ENCODE measurements at places on chromosomes 13 and 19. TPM values are rescaled to one million over a fixed set of nuclear protein-coding genes. Genes with fewer than 3 reads are reported as not detected.

DNA sequence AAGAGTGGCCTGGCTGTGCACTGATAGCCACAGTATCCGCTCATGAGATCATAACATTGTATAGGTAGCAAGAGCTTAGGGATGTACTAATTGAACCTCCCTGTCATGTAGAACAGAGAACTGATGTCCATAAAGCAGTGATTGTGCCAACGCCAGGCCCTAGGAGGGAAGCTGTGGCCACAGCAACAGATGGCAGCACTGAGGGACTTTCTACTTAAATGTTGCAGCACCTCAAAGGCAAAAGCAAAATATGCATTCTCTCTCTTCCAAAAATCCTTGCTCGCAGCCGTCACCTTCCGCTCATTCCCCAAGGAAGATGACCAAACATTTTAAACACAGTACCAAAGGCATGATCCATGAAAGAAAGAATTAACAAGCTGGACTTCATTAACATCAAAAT lies 32.3 kb downstream of the COL4A1 start:
- DNase-seq, result no peak

- DNase-seq, result no peak
Observed at GRCh38 chr19:2038284-2039088, 12.6 kb downstream of the MKNK2 start.

DNA sequence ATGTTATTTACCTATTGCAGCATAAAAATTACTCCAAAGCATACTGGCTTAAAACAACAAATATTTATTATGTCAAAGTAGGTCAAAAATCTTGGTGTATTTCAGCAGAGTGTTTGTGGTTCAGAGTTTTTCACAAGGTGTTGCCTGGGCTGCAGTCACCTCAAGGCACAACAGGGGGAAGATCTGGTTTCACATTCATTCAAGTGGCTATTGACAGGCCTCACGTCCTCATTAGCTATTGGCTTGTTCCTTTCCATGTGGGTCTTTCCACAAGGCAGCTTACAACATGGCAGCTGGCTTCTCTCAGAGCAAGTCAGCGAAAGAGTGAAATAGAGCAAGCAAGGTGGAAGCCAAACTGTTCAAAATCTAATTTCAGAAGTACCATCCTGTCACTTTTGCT lies 602.9 kb downstream of the OLFM4 start:
- no peak for DNase-seq

DNA sequence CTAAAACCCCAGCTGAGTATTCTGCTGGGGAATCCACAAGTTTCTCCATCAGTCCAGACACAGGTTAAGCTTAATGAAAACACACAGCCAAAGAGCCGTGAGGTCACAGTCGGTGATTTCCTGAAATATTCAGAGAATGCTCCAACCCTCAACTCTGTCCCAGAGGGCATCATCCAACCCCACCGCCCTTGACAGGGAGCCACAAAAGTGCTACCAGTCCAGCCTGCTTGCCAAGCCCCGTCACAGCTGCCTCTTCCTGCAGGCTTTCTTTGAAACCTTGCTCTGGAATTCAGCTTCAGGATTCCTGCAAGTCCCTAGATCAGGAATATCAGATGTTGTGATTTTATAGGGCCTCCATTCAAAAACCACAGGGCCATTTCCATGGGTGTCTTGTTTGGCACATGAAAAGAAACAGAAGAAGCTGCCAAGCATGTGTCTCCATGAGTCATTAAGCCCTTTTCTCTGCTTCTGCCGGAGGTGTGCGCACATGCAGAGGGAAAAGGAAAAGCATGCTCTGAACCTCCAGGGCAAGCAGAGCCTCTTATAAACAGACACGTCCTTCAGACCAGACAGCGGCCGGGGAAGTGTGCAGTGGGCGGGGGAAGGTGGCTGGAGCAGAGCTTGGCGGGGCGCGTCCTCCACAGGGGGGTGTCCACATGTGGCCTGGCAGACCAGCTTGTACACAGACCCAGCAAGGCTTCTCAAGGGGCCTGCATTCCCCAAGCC lies 164.7 kb downstream of the KATNAL1 start:
- DNase-seq, result no peak

GRCh38 chr19:50793558-50794065 lies 3.4 kb downstream of the ACP4 start:
- no peak for DNase-seq

Gene ADGRE3
- 0.84 TPM for total RNA-seq

DNA sequence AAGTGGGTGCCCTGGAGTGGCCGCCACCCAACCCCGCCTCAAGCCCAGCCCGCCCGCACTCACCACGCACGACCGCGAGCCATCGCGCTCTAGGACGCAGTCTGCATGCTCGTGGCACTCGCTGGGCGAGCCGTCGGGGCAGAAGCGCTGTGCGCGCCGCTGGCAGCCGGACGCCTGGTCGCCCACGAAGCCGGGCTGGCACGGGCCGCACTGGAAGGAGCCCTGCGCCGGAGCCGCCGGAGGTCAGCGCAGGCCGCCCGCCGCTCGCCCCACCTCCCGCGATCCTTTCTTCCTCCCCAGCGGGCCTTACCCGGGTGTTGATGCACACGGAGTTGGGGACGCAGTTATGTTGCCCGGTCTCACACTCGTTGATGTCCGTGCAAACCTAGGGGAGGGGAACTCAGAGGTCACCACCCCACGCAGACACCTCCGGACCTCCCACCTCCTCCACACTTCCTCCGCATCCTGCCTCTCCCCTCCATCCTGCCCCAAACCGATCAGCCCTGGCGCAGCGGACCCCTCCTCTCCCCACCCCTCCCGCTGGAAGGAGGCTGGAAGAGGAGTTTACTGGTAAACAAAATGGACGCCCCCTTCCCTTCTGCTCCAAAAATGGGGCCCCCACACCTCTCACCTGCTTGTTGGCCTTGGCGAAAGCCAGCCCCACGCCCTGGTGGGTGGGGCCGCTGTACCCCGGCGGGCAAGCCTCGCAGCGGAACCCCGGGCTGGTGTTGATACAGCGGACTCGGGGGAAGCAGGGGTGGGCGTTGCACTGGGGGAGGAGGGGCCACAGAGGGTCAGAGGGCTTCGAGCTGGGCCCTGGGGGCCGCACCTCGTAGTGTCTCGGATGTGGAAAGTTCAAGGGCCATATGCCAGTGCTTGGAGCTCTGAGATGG lies 2.3 kb downstream of the COMP start:
- DNase-seq, result no peak

- DNase-seq, result no peak
Observed at GRCh38 chr13:74768521-74769085, 634.4 kb upstream of the KLF12 start.

GRCh38 chr19:45876161-45876410 lies 9.9 kb downstream of the IRF2BP1 start:
- no peak for DNase-seq

GRCh38 chr13:86976521-86977324 lies 694.4 kb upstream of the SLITRK5 start:
- DNase-seq, result no peak

- DNase-seq, result no peak
Observed at GRCh38 chr13:37241786-37242185, 136.3 kb upstream of the CSNK1A1L start.

Gene SOHLH2
- not detected for total RNA-seq

- no peak for DNase-seq
Observed at GRCh38 chr13:65460136-65460535, 1770.0 kb downstream of the PCDH9 start.

Gene FFAR2
- 0.85 TPM for total RNA-seq

Measured in left lung (tissue), 14 donors.